ENCODE measurements at places on chromosomes 13 and 19.

- DNase-seq, result no peak
Observed at GRCh38 chr19:50557009-50557613, 11.1 kb downstream of the LRRC4B start.

DNA sequence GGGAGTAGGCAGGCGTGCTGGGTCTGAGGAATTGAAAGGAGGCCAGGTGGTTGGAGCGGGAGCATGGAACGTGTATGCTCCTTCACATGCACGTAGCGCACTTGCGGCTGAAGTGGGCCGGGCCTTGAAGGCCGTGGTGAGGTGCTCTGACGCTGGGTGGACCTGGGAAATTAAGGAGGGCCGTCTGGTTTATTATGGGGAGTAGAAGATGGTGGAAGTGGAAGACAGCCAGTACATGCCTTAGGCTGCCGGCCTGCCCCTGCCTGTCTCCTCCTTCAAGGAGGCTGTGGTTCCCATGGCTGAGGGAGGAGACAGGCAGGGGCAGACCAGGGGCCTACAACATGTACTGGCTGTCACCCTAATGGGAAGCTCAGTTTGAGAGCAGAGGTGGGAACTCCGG lies 23.9 kb downstream of the GATAD2A start:
- no peak for DNase-seq

DNA sequence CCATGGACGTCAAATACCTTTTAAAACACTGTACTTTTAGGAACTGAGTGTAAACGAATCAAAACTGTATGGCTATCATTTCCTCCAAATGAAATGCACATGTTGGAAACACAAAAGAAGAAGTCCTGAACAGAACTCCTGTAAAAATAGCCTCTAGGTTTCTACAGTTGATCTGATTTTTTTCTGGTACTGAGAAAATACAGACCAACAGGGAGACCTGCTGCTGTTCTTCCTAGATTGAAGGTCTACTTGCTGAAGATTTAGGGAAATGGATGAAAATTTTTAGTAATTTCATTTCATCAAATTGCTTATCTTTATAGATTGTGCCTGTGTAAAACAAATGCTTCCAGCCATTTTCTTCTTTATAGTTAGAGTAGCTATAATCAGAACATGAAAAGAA lies 520.4 kb downstream of the SLITRK6 start:
- no peak for DNase-seq

DNA sequence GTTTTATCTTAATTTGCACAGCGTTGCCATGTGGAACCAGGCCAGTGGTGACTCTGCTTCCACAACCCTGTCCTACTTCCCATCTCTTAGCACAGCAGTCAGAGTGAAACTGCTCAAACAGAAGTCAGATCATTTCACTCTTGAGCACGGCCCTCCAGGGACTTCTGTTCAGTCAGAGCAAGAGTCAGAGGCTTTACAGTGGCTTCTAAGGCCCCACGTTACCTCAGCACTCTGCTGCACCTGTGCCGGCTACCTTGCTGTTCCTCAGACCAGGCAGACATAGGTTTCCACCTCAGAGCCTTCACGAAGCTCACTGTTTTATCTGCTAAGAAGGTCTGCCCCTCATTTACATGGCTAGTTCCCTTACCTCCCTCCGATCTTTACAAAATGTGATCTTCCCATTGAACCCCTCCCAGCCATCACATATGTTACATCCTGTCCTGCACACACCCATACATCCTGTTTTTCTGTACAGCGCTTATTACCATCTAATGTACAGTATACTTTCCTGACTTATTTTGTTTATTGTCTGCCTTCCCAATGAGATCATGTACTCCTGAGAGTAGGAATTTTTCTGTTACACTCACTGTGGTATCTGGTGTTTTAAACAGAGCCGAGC lies 41.6 kb downstream of the TM9SF2 start:
- no peak for DNase-seq

DNA sequence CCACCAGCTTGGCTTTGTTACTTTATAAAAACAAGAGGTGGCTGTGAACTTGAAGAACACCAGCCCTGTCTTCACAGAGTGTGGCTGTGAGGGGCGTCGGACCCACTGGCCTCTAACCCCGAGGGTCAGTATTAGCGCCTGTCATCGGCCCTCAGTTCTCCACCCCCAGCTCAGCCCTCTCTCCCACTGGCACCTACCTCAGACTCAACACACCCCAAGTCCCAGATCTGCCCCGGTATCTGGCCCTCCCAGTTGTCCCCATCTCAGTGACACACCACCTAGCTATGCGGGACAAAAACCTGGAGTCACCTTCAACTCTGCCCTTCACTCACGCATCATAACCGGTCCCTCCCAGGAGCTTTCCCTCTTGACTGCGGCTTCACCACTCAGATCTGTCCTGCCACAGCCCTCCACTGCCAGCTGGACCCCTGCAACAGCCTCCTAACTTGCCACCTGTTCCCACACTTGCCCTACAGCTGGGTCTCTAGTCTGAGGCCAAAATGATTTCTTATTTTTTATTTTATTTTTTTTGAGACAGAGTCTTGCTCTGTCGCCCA lies 45.4 kb downstream of the PEPD start:
- DNase-seq, result no peak

DNA sequence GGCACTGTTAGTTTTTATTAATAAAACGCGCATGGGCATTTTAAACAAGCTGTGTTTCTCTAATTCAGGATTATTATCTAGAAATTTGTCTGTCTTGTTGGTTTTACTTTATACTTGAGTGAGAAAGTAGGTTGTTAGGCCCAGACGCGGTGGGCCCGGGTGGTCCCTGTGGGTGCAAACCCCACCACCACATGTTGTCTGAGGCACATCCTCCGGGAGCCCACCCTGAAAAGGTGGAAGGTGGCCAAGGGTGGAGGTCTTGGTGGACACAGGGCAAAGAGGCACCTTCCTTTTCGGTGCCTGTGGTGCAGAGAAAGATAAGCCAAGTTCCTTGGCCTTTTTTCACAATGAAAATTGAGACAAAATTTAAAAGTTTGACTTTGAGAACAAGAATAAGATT lies 16.6 kb downstream of the ATP4B start:
- DNase-seq, result no peak

GRCh38 chr13:43009506-43009905 lies 13.9 kb upstream of the DNAJC15 start:
- no peak for DNase-seq

- DNase-seq, result no peak
Observed at GRCh38 chr19:46591254-46591653, 9.9 kb upstream of the CALM3 start.

GRCh38 chr13:102678339-102679107 lies 16.3 kb downstream of the METTL21C start:
- DNase-seq, result no peak

- DNase-seq, result no peak
Observed at GRCh38 chr13:87906411-87906810, 235.2 kb downstream of the SLITRK5 start.

DNA sequence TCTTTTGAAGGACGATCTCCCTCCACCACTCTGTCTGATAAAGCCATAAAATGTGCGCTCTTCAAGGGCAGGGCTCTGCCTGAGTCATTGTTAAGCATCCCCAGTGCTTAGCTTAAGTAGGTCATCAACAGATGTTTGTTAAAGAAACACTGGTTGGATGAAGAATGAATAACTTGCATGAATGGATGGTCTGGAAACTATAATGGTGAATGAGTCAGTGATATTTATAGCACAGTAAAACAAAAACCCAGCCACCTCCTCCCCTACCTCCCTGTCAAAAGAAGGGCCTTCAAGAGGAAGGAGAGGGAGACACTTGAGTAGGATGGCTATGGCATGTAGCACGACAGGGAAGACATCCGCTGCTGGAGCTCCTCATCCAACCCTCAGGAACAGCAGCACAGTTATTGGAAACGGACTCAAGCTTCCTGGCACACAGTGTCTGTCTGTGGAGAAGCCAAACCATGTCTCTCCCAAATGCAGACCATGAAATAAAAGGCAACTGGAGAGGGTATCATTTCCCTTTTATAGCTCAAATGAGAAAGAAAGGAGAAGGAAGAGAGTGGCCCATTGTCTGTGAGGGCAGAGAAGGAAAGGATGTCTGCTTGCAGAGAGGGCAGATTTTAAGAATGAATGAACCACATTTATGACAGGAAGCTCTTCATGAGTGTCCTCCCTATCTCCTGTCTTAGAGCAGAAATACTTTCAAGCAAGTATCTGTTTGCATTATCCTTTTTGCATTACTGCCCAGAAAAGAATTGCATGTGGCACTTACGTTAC lies 183.5 kb upstream of the UBL3 start:
- DNase-seq, result no peak

- no peak for DNase-seq
Observed at GRCh38 chr19:3810708-3811355, 24.7 kb upstream of the MATK start.

DNA sequence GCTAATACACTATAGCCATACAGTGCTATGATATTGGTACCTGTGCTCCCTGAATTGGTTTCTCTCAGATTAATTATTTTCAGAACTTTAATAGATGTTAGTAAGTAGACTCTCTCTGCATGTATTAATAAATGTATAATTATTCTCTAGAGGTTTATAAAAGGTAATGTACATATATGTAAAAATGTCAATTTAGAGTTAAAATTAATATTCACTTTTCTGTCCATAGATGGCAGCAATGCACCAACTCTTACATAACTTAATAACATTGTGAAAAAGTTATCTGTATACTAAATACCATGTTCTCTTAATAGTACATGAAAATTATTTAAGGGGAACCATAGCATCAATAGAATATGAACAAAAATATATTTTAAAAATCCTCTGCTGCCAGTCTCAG lies 515.0 kb upstream of the KLHL1 start:
- no peak for DNase-seq

DNA sequence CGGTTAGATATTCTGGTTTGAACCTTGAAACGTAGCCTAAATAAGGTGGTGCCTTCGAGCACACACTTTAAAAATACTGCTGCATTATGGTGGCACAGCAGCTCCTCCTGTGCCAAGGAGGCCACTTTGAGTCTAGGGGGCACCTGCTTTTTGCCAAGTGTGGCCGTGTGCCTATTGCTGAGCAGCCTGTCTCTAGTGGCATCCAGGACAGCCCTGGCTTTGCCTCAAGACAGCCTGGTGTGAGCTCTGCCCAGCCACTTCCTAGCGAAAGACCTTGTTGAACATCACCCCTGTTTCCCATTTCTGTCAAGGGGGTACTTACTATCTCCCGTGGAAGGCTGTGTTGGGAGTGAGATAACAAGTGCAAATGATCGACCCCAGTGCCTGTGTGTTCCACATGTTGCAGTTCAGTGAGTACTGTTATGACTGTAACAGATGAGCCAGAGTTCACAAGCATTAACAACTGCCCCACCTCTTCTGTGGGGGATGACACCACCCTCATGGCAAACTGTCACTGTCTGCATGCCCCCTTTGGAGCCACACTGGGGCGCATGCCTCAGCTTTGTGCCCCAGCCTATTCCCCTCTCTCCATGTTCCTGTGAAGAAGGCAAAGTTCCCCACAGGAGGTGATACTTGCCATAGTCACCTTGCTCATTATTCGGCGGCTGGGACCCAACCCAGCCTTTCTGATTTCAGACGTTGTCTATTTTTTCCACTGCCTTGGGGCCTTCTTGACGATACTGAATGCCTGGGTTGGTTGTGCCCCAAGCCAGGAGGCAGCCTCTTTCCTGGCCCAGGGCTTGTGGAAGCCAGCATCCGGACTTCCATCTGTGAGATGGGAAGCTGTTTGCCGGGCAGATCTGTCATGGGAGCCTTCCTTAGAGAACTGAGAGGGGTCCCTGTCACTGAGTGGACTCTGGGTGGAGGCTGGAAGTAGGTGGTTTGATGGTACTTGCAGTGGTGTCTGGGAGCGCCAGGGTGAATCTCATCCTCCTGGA lies 5.4 kb downstream of the GATAD2A start:
- no peak for DNase-seq

DNA sequence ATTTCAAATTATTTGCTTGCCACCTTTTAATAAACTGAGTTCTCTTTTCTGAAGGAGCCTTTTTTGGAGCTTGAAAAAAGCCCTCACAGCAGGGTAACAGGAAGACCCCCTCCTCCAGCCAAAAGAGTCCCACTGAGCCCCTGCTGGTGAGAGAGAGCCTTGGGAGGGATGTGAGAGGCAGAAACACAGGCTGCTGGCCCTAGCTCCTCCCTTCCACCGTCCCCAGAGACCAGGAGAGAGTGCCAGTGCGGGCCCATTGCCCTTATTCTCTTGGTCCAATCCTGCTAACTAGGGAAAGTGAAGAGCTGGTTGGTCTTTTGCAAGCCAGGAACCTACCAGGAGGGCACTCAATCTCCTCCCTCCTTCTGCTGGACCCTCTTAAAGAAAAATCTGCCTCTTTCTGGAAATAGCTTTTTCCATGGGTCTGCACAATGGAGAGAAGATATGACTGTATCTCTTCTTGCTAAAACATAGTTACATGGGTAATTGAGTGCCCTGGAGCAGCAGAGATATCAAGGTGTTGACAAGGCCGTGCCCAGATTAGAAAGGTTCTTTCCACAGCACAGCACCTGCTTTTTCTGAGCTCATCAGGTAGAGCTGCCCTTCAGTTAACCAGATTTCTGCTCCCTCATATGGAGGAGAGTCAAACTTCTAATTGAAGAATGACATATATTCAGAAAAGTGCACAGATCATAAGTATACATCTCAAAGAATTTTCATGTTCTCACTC lies 113.9 kb downstream of the LRCH1 start:
- no peak for DNase-seq

All from stimulated activated CD8-positive, alpha-beta memory T cell treated with anti-CD3 and anti-CD28 coated beads, Interleukin-2, amount 100 ng/mL, for 1 hour (primary cell).